Hematopoietic multipotent progenitor cell treated with erythropoietin and hydrocortisone succinate and interleukin-3 and kit ligand, for 17 days (in vitro differentiated cells): ENCODE measurements at places on chromosomes 2 and 18.

- DNase-seq, result no peak
These were observed 49.7 kb downstream of the SH3YL1 start for GRCh38 chr2:213932-214693.

GRCh38 chr2:63078852-63079606 is 28.4 kb downstream of the OTX1 start:
- DNase-seq, result no peak

DNA sequence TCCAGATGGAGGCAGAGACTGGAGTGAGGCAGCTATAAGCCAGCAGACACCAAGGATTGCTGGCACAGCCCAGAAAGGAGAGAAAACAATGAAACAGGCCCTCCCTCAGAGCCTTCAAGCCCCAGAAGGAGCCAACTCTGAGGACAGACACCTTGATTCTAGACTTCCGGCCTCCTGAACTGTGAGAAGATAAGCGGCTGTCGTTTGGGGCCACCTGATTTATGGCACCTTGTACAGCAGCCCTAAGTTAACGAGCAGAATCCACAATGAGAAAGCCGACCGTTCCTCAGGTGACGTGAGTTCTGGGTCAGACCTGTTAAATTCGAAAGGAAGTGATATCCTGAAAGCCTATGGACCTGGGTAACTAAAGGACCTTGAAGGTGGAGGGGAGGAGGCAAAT is 7.3 kb upstream of the CNDP2 start:
- DNase-seq, result no peak

DNA sequence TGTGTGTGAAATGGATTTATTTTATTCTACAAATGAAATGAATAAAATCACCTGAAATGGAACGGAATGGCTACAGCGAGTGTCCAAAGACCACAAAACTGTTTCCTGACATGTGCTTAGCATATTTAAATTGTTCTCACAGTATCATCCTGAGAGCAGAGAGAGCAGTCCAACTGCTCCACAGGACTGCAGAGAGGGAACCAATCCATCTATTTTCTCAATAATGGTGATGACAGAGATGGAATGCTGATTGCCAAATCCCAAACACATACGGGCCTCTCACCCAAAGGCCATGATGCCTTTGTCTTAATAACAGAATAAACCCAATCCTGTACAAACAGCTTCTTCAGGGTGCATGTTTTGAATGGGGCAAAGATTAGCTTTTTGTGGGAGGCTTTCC is 41.1 kb downstream of the STAT1 start:
- no peak for DNase-seq

- no peak for DNase-seq
These were observed 552.3 kb downstream of the TSN start for GRCh38 chr2:122307763-122308162.

DNA sequence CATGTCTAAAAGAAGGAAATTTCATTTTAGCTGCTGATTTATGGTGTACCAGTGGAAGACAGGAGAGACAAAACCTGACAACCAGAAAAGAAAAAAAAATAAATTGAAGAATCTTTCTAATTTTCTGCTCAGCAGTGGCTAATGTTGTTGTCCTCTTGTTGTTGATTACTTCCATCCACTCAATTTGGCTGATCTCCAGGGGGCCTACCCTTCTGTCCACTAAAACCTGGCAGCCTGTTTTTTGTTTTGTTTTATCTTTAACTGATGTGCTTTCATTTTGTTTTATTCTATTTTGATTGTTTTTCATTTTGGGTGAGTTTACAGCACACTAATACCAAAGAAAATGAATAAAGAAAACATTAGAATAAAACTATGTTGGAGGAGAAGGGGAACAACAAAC is 27.4 kb downstream of the TFPI start:
- DNase-seq, result no peak

DNA sequence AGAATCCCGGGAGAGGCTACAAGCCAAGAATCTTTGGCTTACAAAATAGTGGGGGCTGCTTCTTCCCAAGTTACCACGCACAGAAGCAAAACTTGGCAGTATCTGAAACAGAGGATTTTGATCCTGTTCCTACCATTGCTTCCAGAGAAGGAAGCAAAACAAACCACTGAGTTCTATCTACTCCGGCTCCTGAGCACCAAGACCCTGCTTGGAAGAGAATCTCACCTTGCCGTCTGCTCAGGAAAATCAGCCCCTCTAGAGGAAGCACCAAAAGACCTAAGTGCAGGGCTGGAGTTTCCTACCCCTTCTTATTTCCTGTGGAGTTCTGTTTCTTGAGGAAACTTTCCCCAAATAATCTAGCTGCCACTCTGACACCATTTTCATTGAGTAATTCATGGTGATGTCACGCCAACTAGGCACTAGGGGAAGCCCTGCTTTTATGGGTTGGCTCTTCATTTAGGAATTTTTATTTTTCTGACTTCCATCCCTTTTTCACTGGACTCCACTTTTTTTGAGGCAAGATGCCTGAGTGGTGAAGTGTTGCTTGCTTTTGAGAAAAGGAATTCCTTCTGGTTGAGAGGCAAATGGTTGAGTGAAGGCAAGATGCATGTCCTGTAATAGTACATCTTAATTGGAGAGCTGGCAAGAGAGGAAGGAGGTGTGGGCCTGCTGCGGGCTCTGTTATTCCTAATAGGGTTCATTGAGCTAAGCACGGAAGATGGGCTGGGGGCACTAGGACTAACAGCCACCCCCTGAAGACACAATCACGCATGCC is 36.8 kb upstream of the EML4 start:
- DNase-seq, result no peak

DNA sequence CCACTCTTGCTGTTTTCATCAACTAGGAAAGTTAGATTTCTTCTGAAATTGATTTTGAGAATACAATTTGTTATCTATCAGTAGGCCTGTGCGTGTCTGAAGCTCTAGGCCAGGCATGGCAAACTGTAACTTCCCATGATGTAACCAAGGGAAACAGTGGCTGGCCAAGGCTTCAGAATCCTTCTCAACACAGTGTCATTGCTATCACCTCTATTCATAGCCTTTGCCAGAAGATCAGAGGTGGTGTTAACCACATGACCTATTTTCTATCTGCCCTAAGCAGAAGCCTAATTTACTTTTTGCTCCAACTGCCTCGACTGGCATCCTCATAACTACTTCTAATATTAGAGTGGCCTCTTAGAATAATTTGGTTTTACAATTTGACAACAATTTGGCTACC is 2.5 kb downstream of the ITGB6 start:
- DNase-seq, result no peak

GRCh38 chr2:233060980-233061590 is 943 bp downstream of the INPP5D start:
- DNase-seq, result no peak

GRCh38 chr2:37711831-37712230 is 40.4 kb upstream of the CDC42EP3 start:
- DNase-seq, result no peak

DNA sequence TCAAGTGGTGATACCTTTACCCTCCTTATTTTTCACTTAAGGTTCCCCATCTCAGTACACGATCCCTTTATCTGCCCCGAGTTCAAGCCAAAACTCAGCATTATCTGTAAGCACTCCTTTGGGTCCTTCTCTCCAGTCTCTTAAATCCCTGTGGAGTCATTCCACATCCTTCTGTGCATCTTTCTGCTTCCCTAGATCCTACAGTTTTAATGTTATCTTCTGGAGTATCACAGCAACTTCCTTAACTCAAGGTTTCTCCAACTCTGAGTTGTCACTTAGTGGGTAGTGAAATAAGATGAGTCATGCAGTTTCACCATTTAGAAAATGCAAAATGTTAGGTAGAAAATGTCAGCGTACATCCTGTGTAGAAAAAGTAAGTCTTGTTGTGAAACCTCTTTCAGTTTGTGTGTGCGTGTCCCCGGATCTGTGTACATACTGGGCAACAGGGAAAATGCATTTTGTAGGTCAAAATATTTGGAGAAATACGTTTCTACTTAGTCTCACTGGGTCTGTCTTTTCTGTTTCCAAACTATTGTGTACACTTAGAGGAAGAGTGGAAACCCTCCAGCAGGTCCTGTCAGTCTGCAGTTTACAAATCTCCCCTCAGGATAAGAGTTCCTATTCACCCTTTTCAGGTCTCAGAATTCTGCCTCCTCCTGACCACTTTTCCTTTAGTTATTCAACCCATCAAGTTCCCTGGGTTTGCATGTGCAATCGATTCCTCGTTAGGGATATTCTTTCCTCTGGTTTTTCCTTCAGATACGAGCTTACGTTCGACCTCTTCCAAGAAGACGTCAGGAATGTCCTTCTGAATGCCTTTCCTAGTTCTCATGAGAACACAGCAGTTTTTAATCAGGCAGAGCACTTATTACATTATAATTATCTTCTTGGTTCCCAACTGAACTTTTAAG is 154.8 kb downstream of the TGIF1 start:
- DNase-seq, result peak; percentile 91

GRCh38 chr2:88187927-88188326 is 17.8 kb downstream of the THNSL2 start:
- DNase-seq, result peak; percentile 14

DNA sequence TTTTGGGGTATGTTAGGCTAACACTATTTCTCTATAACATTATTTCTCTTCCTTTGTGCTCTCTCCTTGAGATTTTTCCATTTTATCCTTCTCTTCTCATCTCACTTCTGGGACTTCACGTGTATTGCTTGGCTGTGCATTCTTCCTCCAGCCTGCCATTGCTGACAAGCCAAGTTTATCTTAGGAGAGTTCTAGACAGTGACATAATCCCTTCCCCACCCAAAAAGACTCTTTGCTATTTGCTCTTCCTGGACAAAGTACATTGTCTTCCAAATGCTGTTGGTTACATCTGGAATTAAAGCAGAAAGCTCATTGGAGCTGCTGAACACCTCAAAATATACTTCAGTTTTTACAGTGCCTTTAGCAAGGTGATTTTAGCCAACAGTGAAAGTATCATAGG is 8.9 kb downstream of the TSPYL6 start:
- no peak for DNase-seq

DNA sequence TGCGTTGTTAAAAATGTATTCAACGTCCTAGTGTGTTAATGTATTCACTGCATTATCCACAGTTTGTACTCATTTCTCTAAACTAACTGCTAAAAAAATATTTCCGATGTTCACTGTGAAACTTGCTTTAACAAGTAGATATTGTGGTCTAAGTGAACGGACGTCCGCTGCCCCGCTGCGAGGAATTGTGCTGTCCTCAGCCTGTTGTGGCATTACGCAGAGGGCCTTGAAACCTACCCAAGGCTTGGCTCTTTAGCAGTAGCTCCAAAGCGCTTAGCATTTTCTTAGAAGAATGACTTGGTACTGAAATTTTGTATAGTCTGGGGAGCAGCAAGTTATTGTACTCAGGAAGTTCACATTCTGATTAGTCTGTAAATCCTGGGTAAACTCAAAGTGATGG is 136.5 kb upstream of the SP5 start:
- DNase-seq, result no peak

DNA sequence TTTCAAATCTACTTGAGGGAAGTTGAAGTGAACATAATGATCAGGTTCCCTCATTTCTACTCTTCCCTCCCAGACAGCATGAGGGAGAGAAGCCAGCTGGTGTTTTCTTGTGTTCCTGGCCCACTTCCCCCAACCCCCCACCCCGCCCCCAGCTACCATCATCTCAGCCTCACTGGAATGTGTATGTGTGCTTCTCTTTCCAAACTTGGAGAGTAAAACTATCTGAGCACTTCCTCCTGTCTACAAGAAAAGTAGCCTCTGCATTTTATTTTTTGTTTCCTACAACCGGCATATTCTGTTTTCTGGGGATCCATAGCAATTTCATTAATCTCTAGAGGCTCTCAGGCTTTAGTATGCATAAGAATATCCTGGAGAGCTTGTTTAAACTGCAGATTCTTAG is 53.6 kb upstream of the GRHL1 start:
- no peak for DNase-seq

DNA sequence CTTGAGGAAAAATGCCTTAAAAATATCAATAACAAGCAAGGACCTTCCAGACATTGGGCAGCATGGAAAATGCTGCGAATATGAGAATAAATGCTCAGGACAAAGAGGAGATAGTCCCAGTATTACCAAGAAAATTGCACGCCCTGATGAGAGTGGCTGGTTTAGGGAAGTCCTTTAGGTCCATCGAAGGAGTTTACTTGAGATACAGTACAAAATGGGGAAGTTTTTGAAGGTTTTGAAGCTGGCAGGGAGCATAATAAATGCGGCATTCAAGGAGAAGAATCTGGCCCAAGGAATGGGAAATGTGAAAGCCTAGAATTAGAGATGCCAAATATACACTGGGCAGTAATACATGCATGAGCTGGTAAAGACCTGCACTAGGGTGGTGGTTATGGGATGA is 90.2 kb upstream of the SPATS2L start:
- DNase-seq, result no peak

DNA sequence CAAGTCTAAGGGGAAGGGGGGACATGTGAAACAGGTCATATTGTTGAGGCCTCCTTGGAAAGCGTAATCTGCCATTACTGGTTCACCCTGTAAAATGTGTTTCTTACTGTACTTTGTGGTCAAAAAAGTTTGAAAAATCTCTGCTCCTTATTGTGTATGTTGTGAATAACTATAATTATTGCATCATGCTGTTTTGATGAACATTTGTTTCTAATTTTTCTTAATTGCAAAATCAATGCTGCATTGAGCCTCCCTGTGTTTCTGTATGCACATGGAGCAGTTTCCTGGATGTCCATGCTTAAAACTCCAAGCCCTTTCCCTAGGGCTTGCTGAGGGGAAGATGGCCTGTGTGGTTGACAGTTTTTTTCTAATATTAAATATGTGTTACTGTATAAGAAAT is 158.6 kb downstream of the RNF144A start:
- no peak for DNase-seq

DNA sequence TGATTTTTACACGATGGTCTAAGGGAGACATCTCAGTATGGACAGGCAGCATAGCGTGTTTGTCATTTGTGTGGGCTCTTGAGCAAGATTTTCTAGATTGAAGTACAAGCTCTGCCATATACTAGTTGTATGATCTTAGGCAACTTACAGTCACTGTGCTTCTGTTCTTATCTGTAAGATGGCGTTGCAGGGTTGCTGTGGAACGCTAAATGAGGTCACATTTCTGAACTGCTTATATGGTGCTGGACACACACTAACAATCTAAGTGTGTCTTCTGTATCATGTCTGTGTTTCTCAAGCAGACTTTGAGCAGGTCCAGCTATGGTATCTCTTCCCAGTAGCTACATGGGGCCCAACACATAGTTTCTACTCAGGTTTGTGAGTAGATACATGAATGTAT is 29.2 kb downstream of the PARD3B start:
- no peak for DNase-seq

DNA sequence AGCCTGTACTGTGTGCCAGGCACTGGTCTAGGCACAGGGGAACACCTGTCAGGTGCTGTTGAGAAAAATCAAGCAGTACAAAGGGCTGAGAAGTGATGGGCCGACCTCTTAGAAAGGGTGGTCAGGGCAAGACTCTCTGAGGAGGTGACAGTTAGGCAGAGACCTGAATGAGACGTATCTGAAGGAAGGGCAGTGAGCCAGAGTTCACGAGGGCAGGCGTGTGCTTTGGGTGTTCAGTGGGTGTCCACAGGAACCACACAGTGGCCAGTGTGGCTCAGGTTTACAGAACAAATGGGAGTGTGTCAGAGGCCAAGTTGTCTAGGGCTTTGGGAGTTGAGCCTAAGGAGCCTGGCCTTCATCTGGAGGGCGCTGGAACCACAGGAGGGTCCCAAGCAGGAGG is 6.2 kb downstream of the ARMC9 start:
- DNase-seq, result no peak
